ENCODE measurements at places on chromosomes 3 and 15. TPM values are rescaled to one million over a fixed set of nuclear protein-coding genes. Genes with fewer than 3 reads are reported as not detected.

- DNase-seq = no peak
- H3K4me1 ChIP-seq = no peaks in the 10 kb centered on the region
- peaks cover 12% of the 10 kb centered on the region for H3K36me3 ChIP-seq
- no peaks in the 10 kb centered on the region for H3K27me3 ChIP-seq
- H3K4me3 ChIP-seq = no peak overlapping the region
Observed at GRCh38 chr3:124635169-124635539, 95.1 kb upstream of the UMPS start.

DNA sequence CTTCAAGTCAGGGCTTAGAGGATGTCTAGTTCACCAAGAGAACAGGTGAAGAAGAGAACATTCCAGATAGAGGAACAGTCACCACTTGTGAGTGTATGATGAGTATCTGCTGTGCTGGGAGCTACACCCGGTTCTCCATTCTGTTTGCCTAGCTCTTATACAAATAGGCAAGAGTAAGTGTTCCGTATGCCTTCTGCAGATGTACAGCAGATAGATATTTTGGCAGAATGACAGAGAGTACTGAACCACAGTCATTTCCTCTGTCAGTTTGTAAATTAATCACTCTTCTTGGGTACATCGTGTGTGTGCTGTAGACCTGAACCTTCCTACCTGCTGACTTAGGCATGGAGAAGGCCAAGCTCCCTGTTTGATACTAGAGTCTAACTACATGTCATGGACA is 108.3 kb upstream of the CTDSPL start:
- H3K27me3 ChIP-seq = peaks cover 49% of the 10 kb centered on the region
- no peak for DNase-seq
- H3K36me3 ChIP-seq = peaks cover 7% of the 10 kb centered on the region
- H3K4me3 ChIP-seq = no peak overlapping the region
- H3K27ac ChIP-seq = no peak overlapping the region

DNA sequence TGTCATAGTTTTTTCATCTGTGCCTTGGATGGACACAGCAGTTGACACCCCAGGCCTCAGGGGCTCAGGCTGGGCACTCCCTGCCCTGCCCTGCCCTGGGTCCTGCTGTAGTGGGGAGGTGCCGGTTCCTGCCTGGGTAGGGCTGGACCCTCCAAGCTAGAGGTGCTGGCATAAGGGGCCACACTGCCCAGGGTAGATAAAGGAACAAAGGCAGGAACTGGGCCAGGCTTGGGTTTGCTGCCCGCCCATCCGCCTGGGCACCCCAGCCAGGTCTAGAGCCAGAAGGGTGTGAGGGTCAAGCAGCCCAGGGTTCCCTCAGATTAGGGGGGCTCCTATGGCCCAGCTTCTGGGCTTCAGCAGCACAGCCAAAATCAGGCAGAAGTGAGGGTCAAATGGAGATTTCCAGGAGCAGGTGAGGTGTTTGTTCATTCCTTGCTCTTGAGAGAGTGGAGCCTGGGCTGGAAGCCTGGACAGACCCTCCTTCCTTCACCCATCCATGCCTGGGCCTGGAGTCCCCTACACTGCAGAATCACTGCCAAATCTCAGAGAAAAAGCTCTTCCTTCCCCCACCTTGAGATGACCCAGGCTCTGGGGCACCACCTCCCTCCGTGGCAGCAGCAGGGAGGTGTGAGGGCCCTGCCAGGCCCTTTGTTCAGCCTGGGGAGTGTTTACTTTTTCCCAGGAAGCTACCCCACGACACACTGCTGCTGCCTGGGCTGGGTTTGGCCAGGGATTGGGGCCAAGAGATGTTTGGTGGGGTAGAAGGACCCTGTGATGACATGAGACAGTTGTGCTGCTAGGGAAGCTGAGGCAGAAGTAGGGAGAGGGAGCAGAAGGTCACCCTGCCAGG is 7.1 kb downstream of the SEMA3F start:
- H3K4me3 ChIP-seq = no peak overlapping the region
- H3K27ac ChIP-seq = peak overlapping the region; percentile 71
- H3K36me3 ChIP-seq = no peaks in the 10 kb centered on the region
- H3K27me3 ChIP-seq = no peaks in the 10 kb centered on the region

DNA sequence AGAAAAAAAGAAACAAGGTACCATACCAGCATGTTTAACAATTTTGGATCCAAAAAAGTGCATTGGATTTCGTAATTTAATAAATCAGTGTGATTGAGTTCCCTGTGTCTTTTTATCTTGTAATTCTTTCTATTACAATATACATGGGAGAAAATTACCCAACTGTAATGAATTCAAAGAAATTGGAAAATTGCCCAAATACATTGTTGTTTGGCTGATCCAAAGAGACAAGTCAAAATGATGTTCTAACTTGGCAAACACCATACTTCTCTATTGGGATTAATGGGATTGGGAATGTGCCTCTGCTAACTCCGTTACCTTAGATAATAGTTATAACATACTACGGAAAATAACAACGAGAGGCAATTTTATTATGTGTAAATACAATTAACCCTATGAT is 1097.1 kb downstream of the ROBO1 start:
- H3K4me3 ChIP-seq = no peak overlapping the region
- H3K36me3 ChIP-seq = peaks cover 4% of the 10 kb centered on the region
- H3K27ac ChIP-seq = no peak overlapping the region
- H3K4me1 ChIP-seq = peaks cover 12% of the 10 kb centered on the region
- DNase-seq = no peak

DNA sequence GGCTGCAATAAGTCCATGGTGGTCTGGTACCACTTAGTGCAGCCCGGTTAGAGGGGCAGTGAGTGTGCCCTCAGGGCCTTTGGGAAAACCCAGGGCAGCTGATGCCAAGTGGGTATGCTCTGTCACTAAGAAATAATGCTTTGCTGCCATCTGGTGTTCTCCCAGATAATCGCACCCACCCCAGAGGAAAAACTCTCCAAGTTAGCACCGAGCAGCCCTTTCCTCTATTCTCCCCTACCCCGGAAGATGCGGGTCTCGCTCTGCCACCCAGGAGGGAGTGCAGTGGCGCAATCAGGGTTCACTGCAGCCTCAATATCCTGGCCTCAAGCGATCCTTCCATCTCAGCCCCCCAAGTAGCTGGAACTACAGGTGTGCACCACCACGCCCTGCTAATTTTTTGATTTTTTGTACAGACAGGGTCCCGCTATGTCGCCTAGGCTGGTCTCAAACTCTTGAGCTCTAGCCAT is 21.3 kb upstream of the DAPK2 start:
- H3K36me3 ChIP-seq = peaks cover under 1% of the 10 kb centered on the region
- no peaks in the 10 kb centered on the region for H3K27me3 ChIP-seq
- H3K4me1 ChIP-seq = peaks cover 24% of the 10 kb centered on the region
- no peak overlapping the region for H3K27ac ChIP-seq

Gene RLBP1
- total RNA-seq = not detected

Gene CCR9
- total RNA-seq = not detected

DNA sequence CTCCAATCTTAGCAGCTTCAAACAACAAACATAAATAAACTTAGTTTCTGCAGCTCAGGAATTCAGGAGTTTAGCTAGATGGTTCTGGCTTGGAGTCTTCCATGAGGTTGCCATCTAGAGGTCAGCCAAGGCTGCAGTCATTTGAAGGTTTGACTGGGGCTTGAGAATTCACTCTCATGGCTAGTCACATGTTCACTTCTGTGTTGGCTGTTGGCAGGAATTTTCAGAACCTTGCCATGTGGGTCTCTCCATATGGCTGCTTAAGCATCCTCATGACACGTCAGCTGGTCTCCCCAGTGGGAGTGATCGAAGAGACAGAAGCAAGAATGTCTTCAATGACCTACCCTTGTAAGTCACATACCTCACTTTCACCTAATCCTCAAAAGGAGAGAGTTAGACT is 269.2 kb upstream of the CNTN3 start:
- no peaks in the 10 kb centered on the region for H3K27me3 ChIP-seq
- H3K4me1 ChIP-seq = no peaks in the 10 kb centered on the region
- no peak for DNase-seq
- H3K36me3 ChIP-seq = no peaks in the 10 kb centered on the region

Gene MRPL3
- total RNA-seq = 51.8 TPM

DNA sequence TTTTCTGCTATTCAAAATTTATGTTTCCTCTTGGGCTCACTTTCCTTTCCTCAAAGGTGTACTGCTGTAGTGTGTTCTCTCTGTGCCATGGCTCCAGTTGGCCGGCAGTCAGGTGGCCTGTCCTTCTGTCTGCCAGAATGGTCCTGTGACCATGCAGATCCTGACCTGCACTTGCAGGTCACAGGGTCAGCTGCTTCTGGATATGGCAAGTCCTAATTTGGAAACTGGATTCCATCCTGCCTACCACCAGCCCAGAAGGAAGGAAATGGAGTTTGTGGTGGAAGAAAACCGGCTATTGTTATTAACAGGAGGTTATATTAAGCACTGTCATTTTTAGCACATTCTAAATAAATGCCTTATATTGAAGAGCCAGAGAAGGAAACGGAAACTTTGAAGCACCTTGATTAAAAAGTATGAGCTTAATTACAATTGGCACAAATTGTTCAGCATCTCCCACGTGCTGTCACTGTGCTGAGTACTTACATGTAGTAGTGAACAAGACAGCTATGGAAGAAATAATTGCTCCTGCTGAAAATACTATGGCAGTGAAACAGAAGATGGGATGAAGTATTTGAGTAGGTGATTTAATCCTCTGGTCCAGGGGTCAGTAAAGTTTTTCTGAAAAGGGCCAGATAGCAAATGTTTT is 362.8 kb downstream of the PTPRG start:
- no peak for DNase-seq
- H3K27me3 ChIP-seq = no peaks in the 10 kb centered on the region
- H3K27ac ChIP-seq = no peak overlapping the region

- no peaks in the 10 kb centered on the region for H3K27me3 ChIP-seq
- H3K36me3 ChIP-seq = peaks cover 9% of the 10 kb centered on the region
- no peak overlapping the region for H3K4me3 ChIP-seq
- no peak for DNase-seq
- H3K4me1 ChIP-seq = peaks cover 2% of the 10 kb centered on the region
- H3K27ac ChIP-seq = no peak overlapping the region
Observed at GRCh38 chr3:100536093-100536492, 43.7 kb downstream of the TMEM45A start.

Gene FBLN2
- total RNA-seq = 284 TPM

- H3K27me3 ChIP-seq = no peaks in the 10 kb centered on the region
- no peak overlapping the region for H3K4me3 ChIP-seq
- no peaks in the 10 kb centered on the region for H3K36me3 ChIP-seq
Observed at GRCh38 chr15:100899601-100900000, 19.6 kb upstream of the LRRK1 start.

GRCh38 chr15:78306176-78306774 is 6.9 kb upstream of the SKIC8 start:
- H3K4me1 ChIP-seq = peaks cover 39% of the 10 kb centered on the region
- H3K27ac ChIP-seq = peak overlapping the region; percentile 78
- H3K27me3 ChIP-seq = no peaks in the 10 kb centered on the region
- H3K36me3 ChIP-seq = no peaks in the 10 kb centered on the region
- DNase-seq = no peak
- no peak overlapping the region for H3K4me3 ChIP-seq

GRCh38 chr3:8764528-8764927 is 4.9 kb downstream of the OXTR start:
- DNase-seq = no peak
- no peak overlapping the region for H3K27ac ChIP-seq
- H3K4me3 ChIP-seq = no peak overlapping the region
- no peaks in the 10 kb centered on the region for H3K27me3 ChIP-seq

DNA sequence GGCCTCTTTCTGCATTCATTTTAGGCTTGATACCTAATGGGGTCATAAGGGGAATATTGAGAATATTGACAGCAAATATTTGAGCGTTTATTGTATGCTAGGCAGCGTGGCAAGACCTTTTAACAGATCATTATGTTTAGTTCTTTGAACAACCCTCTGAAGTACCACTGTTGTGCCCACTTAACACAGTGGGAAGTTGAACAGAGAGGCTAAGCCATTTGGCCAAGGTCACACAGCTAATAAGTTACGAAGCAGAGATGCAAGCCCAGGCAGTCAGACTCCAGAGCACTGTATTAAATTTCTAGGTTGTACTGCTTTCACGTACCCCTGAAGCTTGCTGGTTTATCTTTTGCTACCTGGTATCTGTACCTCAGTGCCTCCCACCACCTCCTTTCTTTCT is 1.1 kb downstream of the RAB7A start:
- H3K27me3 ChIP-seq = no peaks in the 10 kb centered on the region
- DNase-seq = no peak
- H3K4me3 ChIP-seq = peak overlapping the region; percentile 85
- peaks cover 54% of the 10 kb centered on the region for H3K4me1 ChIP-seq

DNA sequence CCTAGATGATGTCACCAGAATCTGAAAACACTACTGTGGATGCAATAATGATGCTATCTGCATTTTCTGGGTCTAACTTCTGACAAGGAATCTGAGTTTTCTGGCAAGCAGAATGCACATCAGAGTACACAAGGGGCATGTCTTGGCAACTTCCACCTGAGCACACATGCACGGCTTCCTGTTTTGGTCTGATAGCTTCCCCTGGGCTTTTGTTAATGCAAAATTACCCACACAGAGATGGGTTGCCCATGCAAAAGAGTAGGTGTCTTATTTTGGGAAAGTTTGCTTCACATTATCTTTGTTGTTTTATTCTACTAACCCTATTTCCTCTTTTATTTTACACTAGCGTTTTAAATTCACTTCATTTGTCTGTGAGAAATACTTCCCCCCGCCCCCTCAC is 74.2 kb upstream of the SATB1 start:
- no peak overlapping the region for H3K27ac ChIP-seq
- no peak overlapping the region for H3K4me3 ChIP-seq
- no peaks in the 10 kb centered on the region for H3K36me3 ChIP-seq

Gene PCOLCE2
- total RNA-seq = 9.3 TPM

DNA sequence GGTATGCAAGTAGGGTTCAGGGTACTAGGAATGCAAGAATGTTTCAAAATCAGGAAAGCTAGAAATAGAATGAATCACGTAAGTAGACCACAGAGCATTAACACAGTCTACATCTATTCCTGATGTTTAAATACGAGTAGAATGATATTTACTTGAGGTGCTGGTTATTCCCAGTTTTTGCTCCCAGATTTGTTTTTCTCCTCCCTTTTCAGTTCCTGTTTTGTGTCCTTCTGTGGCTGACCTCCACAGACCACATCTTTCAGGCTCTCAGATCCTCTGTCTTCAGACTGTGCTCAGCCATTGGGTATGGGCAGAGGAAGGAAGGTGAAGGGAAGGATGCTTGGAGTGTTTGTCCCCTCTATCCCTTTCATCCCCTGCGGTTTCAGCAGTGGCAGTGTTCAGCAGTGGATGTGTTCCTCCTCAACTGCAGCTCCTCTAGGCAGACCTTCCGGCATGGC is 276.6 kb downstream of the ZNF621 start:
- DNase-seq = no peak
- H3K27ac ChIP-seq = no peak overlapping the region
- peaks cover 18% of the 10 kb centered on the region for H3K4me1 ChIP-seq
- H3K4me3 ChIP-seq = no peak overlapping the region
- H3K36me3 ChIP-seq = peaks cover 4% of the 10 kb centered on the region

- H3K36me3 ChIP-seq = peaks cover 4% of the 10 kb centered on the region
- H3K4me3 ChIP-seq = no peak overlapping the region
- no peaks in the 10 kb centered on the region for H3K4me1 ChIP-seq
- DNase-seq = no peak
- no peak overlapping the region for H3K27ac ChIP-seq
Observed at GRCh38 chr3:29868543-29869101, 587.8 kb downstream of the RBMS3 start.
